Fibroblast of lung (primary cell): ENCODE measurements at places on chromosomes 2 and 18.

- no peak for DNase-seq
These were observed 5.6 kb downstream of the QPCT start for GRCh38 chr2:37350034-37350433.

- peak; percentile 12 for DNase-seq
These were observed 457.7 kb downstream of the CBLN2 start for GRCh38 chr18:72086421-72086820.

DNA sequence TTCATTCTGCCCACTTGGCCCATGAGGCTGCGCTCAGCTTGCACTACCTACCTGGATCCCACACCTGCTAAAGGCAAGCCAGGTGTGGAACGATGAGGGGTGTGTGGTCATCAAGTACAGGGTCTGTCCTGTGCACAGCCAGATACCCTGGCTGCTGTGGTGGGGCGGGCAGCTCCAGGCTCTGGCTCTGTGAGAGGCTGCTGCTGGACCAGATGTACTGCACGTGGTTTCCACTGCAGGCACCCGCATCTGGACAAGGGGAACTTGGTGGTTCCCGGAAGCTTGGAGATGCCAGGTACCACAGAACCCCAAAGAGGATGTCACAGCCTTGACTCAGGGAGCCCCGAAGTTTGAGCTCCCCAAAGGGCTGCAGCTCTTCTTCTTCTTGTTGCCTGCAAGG is 68.1 kb upstream of the ZNF804A start:
- DNase-seq = no peak

DNA sequence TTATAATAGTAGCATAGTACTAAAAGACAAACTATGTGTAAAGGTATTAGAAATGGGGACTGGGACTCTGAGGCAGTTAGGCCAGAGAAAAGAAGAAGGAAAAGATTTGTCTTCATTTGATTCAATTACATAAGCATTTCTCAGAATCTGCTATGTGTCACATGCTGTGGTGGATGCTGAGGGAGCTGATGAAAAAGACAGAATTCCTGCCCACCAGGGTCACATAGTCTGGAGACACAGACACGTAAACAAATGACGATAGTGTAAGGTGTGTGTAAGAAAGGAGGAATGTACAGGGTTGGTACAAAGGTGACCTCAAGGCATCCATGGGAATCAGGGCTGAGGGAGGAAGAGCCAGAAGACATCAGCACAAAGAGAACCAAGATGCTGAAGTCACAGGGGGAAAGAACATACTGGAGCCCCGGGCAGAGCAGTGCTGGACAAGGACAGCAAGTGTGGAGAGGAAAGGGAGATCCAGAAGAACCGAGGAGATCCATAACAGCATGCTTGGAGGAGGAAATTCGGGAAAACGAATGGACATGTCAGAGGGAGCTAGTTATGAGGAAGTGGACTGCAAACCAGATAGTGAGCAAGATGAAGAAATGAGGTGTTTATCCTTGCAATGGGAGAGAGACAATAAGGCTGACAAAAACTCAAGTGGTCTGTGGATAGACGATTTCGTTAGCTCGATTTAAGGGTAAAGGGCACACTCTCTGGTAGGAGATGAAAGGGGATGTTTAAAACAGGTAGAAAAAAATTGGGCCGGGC is 1.2 kb upstream of the MAPRE3 start:
- no peak for DNase-seq

DNA sequence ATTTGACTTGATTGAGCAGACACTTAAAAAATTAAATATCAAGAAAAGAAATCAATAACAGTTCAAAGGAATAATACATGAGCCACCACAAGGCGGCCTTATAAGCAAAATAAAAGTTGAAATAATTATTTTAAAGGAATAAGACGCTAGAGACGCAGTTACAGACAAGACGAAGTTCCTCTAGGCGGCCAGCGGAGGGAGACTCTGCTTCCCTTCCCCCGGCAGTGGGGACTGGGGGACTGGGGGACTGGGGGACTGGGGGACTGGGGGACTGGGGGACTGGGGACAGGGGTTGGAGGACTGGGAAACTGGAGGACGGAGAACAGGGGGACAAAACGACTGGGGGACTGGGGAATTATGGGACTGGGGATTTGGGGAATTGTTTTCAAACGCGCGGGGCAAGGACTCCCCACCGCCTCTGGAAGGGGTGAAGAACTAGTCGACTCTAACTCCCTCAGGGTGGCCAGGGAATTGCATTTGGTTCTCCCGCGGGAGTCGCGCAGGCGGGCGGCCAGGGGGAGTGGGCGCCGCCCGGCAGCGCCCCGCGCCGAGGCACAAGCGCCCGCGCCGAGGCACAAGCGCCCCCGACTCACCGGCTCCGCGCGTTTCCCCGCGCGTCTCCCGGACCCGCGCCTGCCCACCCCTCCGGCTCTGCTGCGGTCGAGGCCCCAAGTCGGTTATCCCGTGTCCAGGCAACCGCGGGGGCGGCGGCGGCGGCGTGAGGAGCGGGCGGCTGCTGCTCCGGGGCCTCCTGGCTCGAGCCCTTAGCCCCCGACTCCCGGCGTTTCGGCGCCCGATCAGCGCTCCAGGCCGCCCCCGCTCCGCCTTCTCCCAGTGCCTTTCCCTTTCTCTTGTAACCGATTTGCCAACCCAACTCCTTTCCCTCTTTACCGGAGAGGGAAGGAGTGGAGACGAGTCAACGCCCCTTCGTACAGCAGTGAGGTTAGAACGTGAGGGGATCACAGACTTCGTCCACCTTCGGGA is at the start of gene CCDC178:
TSS of gene CCDC178 (minus strand) at position 662 of the 984 bp plus-strand sequence. CDS start 28,633 bp downstream, outside the sequence.
- peak; percentile 88 for DNase-seq

GRCh38 chr2:28716265-28716865 is 35.3 kb upstream of the PPP1CB start:
- peak; percentile 93 for DNase-seq

GRCh38 chr2:128654408-128654807 is 335.7 kb upstream of the HS6ST1 start:
- DNase-seq = no peak

GRCh38 chr2:207759890-207760289 is 9.8 kb downstream of the FZD5 start:
- no peak for DNase-seq

DNA sequence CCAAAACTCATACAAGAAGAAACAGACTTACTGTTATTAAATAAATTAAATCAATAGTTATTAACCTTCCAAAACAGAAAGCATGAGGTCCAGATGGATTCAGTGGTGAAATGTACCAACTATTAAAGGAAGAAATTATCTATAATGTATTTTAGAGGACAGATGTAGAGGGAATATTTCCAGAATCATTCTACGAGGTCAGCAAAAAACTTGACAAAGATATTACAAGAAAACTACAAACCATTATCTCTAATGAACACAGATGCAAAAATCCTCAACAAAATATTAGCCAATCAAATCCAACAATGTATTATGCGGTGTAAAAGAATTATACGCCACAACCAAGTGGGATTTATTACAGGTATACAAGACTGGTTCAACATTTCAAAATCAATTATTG is 63.7 kb downstream of the ROCK2 start:
- DNase-seq = no peak

GRCh38 chr2:236977063-236977851 is 108.4 kb upstream of the COPS8 start:
- no peak for DNase-seq

- no peak for DNase-seq
These were observed 730.8 kb downstream of the DCC start for GRCh38 chr18:53070788-53071187.

GRCh38 chr18:3411854-3412268 is 38.1 kb upstream of the TGIF1 start:
- no peak for DNase-seq

DNA sequence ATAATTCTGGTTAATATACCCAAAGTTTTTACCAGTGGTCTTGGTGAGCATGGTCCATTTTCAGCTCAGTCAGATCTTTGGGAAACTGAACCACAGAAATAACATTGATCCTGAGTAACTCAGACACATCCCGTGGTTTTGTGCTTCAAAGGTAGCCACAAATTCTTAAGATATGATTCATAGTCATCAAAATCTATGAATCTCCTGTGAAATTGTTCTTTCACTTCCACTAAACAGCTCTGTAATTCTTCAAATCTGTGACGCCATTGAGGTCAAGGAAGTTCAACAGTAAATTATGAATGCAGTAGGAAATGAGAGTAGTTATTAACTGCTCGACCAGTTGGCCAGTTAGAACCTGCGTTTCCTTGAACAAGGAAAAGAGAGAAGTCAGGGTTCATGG is 147.3 kb downstream of the IRS1 start:
- DNase-seq = peak; percentile 99

- DNase-seq = no peak
These were observed 184.8 kb downstream of the NCK2 start for GRCh38 chr2:105929516-105929915.

GRCh38 chr2:197388866-197389587 is 45.8 kb downstream of the SF3B1 start:
- no peak for DNase-seq

GRCh38 chr2:3236300-3237045 is 141.1 kb downstream of the EIPR1 start:
- DNase-seq = no peak

DNA sequence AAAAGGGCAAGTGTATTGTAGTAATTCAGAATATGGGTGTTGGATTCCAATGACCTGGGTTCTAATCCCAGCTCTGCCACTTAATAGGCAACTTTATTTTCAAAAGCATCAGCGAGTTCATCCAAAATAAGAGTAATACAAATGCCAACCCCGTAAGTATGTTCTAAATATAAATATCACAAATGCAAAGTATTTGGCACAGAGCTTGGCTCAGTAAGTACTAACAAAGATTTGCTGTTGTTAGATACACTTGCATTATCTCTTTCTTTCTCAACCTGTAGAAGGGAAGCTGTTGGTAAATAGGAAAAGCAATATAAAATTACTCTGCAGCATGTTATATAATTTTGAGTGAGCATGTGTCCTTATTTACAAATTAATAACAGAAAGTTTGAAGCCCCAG is 1302.6 kb upstream of the FAM98A start:
- DNase-seq = no peak

DNA sequence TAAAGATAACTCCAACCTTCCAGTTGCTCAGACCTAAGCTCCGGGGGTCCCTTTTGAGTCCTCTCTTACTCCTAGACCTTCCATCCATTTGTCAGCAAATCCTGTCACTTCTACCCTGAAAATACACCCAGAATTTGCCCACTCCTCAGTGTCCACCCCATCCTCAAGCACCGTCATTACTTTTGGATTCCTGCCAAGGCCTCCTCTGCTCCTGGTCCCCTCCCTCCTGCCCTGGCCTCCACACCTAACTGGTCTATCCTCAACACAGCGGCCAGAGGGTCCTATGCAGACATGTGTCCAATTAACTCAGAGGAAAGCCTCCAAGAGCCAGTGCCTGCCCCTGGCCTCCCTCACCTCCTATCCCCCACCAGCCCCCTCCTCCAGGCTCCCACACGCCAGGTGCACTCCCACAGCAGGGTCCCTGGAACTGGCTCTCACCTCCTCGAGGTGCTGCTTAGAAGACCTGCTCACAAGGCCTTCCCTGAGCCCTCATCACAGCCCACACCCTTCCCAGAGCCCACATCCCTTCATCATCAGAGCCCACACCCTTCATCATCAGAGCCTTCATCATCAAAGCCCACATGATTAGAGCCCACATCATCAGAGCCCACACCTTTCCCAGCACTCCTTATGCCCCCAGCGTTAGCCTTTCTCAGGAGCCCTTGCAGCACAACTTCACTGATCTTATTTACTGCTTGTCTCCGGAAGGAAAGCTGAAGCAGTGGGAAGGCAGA is 20.4 kb downstream of the FAM178B start:
- no peak for DNase-seq

DNA sequence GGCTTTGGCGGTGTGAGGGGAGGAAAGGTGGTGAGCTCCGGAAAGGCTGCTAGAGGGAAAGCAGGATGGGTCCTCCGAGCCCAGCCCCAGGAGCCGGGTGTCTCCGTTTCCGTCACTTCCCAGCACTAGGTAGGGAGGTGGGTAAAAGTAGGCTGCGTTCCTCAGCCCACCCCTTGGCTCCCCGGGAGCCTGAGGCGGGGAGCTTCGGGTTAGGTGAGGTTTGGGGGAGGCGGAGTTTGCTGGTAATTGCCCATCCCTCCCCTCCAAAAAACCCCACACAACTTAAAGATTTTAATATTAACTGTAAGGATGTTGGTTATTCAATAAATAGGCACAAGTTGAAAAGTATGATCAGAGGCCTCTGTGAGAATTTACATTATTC is 552 bp upstream of the ATF2 start:
- DNase-seq = no peak

DNA sequence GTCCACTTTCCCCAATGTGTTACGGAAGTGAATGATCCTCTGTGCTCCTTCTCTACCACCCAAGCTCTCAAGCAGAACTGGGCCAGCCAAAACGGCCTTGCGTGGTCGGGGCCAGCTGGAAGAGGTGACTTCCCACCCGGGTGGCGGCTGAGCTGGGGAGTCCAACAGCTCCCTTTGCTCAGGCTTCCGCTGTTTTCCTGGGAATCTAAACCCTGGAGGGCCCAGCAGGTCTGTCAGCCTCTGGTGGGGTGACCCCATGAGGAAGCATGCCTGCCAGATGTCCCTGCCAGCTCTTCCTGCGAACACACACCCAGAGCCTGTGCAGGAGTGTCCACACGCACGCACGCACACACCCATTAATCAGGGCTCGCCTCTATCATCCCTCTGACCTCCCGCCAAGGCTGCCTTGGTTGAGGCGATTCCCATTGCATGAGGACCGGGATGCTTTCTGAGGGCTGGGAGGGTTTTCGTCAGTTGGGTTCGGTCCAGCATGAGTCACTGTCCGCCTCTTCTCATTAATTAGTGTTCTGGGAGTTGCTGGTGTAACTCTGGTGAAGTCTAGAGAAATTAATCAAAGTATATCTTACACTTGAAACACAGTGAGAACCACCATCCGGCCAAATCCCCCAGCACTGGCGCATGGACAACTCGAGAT is 90.6 kb downstream of the TWIST2 start:
- peak; percentile 98 for DNase-seq

DNA sequence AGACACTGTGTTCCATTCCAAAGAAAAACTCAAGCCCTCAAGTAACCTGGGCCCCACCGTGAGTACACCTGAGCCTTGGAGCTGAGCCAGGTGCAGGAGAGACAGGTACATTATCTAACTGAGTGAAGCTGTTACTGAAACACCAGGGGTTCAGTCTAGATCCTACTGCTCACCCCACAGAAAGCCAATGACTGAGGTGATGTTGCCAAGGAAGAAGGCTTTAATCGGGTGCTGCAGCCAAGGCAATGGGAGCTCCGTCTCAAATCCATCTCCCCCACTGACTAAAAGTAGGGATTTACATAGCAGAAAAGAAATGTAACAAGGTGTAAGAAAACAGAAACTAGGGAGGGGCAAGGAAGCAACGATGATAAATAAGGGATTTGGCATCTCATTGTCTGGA is 15.2 kb upstream of the SLC14A1 start:
- DNase-seq = no peak

- DNase-seq = no peak
These were observed 139.1 kb downstream of the CYP26B1 start for GRCh38 chr2:72008608-72009007.

- no peak for DNase-seq
These were observed 38.0 kb downstream of the DCDC2C start for GRCh38 chr2:3741396-3741795.
